ENCODE measurements at places on chromosomes 12 and 14. TPM values are rescaled to one million over a fixed set of nuclear protein-coding genes. Genes with fewer than 3 reads are reported as not detected.

The DLK1 gene
- polyA plus RNA-seq, result 6.5 TPM

DNA sequence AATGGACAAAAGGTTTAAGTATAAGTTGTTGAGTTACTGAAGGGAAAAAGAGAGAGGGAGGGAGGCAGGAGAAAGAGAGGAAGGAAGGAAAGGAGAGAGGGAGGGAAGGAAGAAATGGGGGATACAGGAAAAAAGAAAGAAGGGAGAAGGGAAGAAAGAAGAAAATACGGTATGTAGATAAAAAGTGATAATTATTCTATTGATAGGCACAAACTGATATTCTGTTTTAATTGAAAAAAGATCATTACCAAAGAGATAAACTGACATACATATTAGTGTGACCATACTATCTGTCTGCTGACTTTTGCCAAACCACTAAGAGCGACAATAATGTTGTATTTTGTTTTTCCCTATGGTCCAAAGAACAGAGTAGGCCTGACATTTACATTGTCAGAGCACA, 154.5 kb downstream of the LRFN5 start:
- no peak for DNase-seq

The MSI1 gene
- polyA plus RNA-seq, result 30.0 TPM

The CYP46A1 gene
- 3.4 TPM for polyA plus RNA-seq

- no peak for DNase-seq
These were observed 124.6 kb downstream of the TTC7B start for GRCh38 chr14:90691627-90692026.

The STON2 gene
- 44.1 TPM for polyA plus RNA-seq

- DNase-seq, result no peak
These were observed 117.6 kb downstream of the KIF26A start for GRCh38 chr14:104256025-104256424.

All from left renal pelvis (tissue), 4 donors.